ENCODE measurements at places on chromosomes 16 and 17.
A peak's percentile ranks its signal among the peaks of the same experiment; 100 is the strongest.

- peak; percentile 50 for DNase-seq
These were observed 1.1 kb upstream of the SLC43A2 start for GRCh38 chr17:1629504-1630310.

GRCh38 chr16:86512860-86513470 is 2.6 kb downstream of the FOXF1 start:
- no peak for DNase-seq

DNA sequence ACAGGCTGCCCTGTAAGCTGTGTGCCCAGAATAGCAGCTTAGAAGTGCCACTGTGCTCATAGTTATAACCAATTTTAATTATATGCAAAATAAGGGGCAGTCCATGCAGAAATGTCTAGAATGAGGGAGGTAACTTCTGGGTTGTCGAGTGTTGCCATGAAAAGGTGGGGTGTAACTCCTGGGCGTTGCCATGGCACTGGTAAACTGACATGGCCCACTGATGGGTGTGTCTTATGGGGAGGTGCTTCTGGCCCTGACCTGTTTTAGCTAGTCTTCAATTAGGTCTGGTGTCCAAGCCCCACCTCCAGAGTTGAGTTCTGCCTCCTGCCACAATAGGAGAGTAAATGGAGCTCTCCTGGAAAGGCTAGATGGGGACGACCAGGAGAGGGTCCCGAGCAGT is 120.6 kb downstream of the SALL1 start:
- no peak for DNase-seq

DNA sequence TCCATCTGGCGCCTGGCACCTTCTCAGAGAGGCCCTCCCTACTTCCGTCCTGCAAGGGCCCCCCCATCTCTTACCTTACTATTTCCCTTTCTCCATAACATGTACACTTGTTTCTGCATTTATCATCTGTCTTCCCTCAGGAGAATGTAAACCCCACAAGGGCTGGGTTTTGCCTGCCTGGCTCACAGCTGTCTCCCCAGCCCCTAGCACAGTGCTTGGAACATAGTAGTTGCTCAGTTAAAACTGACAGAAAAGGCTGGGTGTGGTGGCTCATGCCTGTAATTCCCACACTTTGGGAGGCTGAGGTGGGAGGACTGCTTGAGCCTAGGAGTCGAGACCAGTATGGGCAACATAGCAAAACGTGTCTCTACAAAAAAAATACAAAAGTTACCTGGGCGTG is 5.7 kb upstream of the SNN start:
- no peak for DNase-seq

GRCh38 chr17:57447357-57447989 is 191.2 kb downstream of the MSI2 start:
- DNase-seq = no peak

GRCh38 chr17:59498530-59499307 is 66.7 kb upstream of the DHX40 start:
- no peak for DNase-seq

Measured in activated CD4-positive, alpha-beta T cell treated with anti-CD3 and anti-CD28 coated beads for 1 hour (primary cell).